ENCODE measurements at places on chromosomes 7 and 10. TPM values are rescaled to one million over a fixed set of nuclear protein-coding genes. Genes with fewer than 3 reads are reported as not detected.

Gene SORCS1
- total RNA-seq, result 0.08 TPM

Gene NPTX2
- total RNA-seq, result 0.96 TPM

Gene UCMA
- total RNA-seq, result not detected

Gene GPC2
- total RNA-seq, result 3.1 TPM

Gene NCF1
- total RNA-seq, result not detected

Gene RBM28
- 13.0 TPM for total RNA-seq

Gene ZFYVE27
- 15.3 TPM for total RNA-seq

Gene KIF11
- total RNA-seq, result 23.1 TPM

Gene GFRA1
- total RNA-seq, result 5.2 TPM

Gene METTL27
- total RNA-seq, result 8.1 TPM

Gene KCNIP2
- 3.6 TPM for total RNA-seq

Gene ANXA8L1
- total RNA-seq, result 0.56 TPM

Gene HTR5A
- not detected for total RNA-seq

Gene PRPS1L1
- total RNA-seq, result not detected

Gene CPEB3
- 0.64 TPM for total RNA-seq

Measured in epithelial cell of alveolus of lung (primary cell).